ENCODE measurements at places on chromosomes 1 and 21. TPM values are rescaled to one million over a fixed set of nuclear protein-coding genes. Genes with fewer than 3 reads are reported as not detected.

WNT2B gene
- 18.6 TPM for total RNA-seq

GPR153 gene
- 15.7 TPM for total RNA-seq

FHAD1 gene
- 1.6 TPM for total RNA-seq

ST6GALNAC3 gene
- 5.3 TPM for total RNA-seq

MFSD2A gene
- 335 TPM for total RNA-seq

CCDC185 gene
- not detected for total RNA-seq

LRRC53 gene
- not detected for total RNA-seq

KRTAP27-1 gene
- total RNA-seq: not detected

SPAG17 gene
- total RNA-seq: 0.45 TPM

MATN1 gene
- total RNA-seq: not detected

OR2M3 gene
- not detected for total RNA-seq

HORMAD1 gene
- 6.7 TPM for total RNA-seq

FBXO2 gene
- 12.0 TPM for total RNA-seq

ITLN2 gene
- 0.55 TPM for total RNA-seq

FCER1G gene
- 2.3 TPM for total RNA-seq

FAM131C gene
- 1.2 TPM for total RNA-seq

CYYR1 gene
- 3.6 TPM for total RNA-seq

COL8A2 gene
- 5.3 TPM for total RNA-seq

ILF2 gene
- total RNA-seq: 68.2 TPM

AKR7A3 gene
- 10.1 TPM for total RNA-seq

PAPPA2 gene
- 0.51 TPM for total RNA-seq

TRABD2B gene
- total RNA-seq: 0.83 TPM

ESPN gene
- total RNA-seq: 49.7 TPM
